ENCODE measurements at places on chromosomes 1 and 21.
A peak's percentile ranks its signal among the peaks of the same experiment; 100 is the strongest.

- peak; percentile 49 for DNase-seq
These were observed 5.7 kb upstream of the TPRG1L start for GRCh38 chr1:3618881-3619671.

GRCh38 chr1:15680131-15680530 is 4.0 kb upstream of the PLEKHM2 start:
- DNase-seq, result no peak

DNA sequence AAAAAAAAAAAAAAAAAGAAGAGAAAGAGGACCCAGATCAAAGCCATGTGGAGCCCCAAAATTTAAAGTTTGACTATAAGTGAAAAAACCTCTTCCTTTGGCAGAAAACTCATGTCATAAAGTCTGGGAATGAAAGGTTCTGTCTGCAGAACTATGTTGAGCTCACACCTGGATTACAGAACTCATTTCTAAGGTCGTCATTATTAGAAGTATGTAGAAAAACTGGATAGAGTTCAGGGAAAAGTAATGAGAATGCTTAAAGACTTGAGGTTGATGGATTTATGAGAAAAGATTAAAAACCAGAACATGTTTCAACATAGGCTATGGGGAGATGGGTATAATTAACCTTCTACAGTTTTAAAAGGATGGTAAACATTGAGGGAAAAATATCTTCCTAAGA is 90.7 kb upstream of the COL11A1 start:
- no peak for DNase-seq

GRCh38 chr1:238895911-238896310 is 490.5 kb upstream of the CHRM3 start:
- DNase-seq, result no peak

DNA sequence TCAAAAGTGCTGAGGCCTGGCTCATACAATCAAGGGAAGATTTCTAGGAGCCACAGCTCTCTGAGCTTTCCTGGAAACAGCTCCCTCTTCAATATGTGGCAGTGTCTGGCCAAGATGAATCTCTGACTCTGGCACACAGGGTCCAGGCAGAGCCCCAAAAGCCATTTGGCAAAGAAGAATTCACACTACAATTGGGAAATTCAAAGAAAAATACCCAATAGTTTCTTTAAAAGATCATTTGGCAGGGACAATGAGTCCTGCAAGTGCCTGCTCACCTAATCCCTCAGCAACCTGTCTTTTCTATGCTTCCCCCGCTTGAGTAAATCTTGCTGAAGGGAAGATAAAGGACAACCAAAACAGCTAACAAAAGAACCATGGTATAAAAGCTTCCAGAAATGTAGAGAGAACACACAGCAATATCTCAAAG is 124.6 kb downstream of the TGFBR3 start:
- no peak for DNase-seq

- no peak for DNase-seq
These were observed 106.0 kb downstream of the RABGAP1L start for GRCh38 chr1:174265282-174265681.

DNA sequence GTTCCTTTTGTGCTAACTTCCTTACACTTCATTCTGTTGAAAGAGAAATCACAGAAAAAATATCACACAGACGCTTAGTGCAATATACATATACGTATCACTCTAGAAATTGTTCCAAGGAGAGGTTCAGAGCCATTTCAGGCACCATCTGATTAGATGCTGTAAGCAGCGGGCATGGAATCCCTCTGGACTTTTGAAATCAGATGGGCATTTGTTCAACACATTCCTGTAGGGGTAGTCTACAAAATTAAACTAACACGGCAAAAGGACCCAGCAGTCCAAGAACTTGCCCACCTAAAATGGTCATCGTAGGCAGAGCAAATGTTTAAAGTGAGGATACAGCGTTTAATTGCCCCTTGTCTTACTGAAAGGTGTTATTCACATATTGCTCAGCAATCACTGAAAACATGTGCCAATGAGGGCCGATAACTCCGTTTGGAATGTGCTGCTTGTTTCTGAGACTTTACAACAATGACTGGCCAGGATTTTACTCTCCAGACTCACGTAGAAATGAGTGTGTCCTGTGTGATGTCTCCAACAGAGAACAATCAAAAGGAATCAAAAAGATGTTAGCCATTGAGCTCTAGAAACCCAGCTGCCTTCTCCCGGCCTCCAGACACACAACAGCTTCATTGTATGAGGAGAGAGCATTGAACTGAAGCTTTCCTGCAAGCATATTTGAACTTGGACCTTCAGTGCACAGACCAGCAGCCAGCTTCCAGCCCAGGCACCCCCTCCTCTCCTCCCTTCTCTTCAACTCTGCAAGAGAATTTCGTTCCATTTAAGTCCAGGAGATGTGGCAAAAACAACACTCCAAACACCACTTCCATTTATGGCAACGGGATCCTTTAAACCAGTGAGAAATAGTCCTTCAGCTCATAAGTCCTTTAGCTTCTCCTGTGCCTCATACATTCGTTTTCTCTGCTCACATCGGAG is 32.1 kb upstream of the ADORA3 start:
- DNase-seq, result peak; percentile 5

- peak; percentile 30 for DNase-seq
These were observed at the start of gene SPRTN for GRCh38 chr1:231338270-231339128. Gene SPRTN, plus strand, starts transcription at chr1:231338293. Its CDS starts 91 bp downstream, at chr1:231338384.

DNA sequence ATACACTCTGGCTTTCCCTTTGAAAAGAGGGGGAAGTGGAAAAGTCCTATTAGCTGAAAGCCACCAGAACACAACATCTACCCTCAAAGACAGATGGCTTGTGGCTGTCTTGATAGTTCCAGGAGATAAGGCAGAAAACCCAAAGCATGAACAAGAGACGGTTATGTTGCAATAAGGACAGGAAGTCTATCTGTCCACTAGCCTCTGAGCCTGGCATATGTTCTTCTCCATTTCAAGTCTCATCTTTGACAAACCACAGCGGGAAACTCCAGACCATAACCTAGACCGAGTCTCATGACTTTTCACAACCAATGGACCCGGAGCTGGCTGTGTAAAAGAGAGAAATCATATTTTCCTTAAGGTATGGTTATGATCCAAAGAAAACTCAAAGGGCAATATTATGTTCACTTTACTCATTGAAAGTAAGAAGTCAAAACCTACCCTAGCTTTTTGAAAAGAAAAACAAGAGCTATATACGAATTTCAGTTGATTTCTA is 33.8 kb downstream of the DUSP10 start:
- no peak for DNase-seq

GRCh38 chr1:14511796-14512585 is 86.5 kb upstream of the KAZN start:
- no peak for DNase-seq

- no peak for DNase-seq
These were observed 48.6 kb upstream of the CACHD1 start for GRCh38 chr1:64421377-64421776.

GRCh38 chr1:150168960-150169601 is 19.4 kb downstream of the PLEKHO1 start:
- DNase-seq, result peak; percentile 29

DNA sequence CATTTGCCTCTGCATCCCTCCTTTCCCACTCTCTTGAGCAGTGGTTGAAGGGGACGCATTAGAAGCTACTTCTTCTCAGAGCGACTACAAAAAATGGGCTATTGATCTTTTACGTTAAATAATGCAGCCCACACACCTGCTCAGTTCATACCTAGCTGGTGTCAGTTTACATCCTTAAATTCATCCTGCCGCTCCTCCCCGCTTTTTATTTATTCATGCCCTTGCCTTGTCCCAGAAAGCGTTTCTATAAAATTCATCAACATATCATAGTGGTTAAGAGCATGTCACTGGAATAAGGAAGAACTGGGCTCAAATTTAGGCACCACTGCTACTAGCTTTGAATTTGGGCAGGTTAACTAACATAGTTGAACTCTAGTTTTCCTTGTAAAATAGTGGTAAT is 66.0 kb upstream of the TINAGL1 start:
- DNase-seq, result no peak

GRCh38 chr1:94974824-94975223 is 47.9 kb upstream of the CNN3 start:
- no peak for DNase-seq

- DNase-seq, result no peak
These were observed 964.1 kb downstream of the TTLL7 start for GRCh38 chr1:83034851-83035250.

Data from NCI-H526 (cell line).